Motor neuron (in vitro differentiated cells): ENCODE measurements at places on chromosomes 7 and 10. TPM values are rescaled to one million over a fixed set of nuclear protein-coding genes. Genes with fewer than 3 reads are reported as not detected.

The ALOX5 gene
- total RNA-seq: 0.38 TPM in 2 replicates

The BHLHA15 gene
- total RNA-seq: 0.43 TPM in 1 of 2 replicates, not detected in the other

The CHAT gene
- 5.2 and 5.7 TPM in 2 replicates for total RNA-seq

The RPEL1 gene
- total RNA-seq: 0.21 TPM in 1 of 2 replicates, not detected in the other

The FAM25G gene
- not detected in 2 replicates for total RNA-seq

The BEND7 gene
- 23.7 and 24.8 TPM in 2 replicates for total RNA-seq

The GPR26 gene
- total RNA-seq: 0.16 and 0.50 TPM in 2 replicates

The CPA4 gene
- total RNA-seq: 9.5 and 10.1 TPM in 2 replicates

The CYP2E1 gene
- 1.6 and 2.7 TPM in 2 replicates for total RNA-seq

The C10orf53 gene
- 0.27 and 0.51 TPM in 2 replicates for total RNA-seq

The ADARB2 gene
- total RNA-seq: 0.25 and 0.32 TPM in 2 replicates

The HYAL4 gene
- 0.10 TPM in 1 of 2 replicates, not detected in the other for total RNA-seq

The PLEKHA1 gene
- 31.1 and 33.8 TPM in 2 replicates for total RNA-seq

The KNDC1 gene
- 4.1 and 5.0 TPM in 2 replicates for total RNA-seq

The CALML5 gene
- total RNA-seq: 0.68 TPM in 1 of 2 replicates, not detected in the other

The ZNF804B gene
- total RNA-seq: 0.09 and 0.58 TPM in 2 replicates

The FOXI2 gene
- not detected in 2 replicates for total RNA-seq

The GPR37 gene
- total RNA-seq: 2.5 and 2.8 TPM in 2 replicates

The PRSS37 gene
- 0.15 and 0.59 TPM in 2 replicates for total RNA-seq

The CYP3A4 gene
- total RNA-seq: 0.18 and 0.21 TPM in 2 replicates

The CPXM2 gene
- 0.24 and 0.29 TPM in 2 replicates for total RNA-seq
